Muscle of arm (tissue), 14 donors: ENCODE measurements at places on chromosomes 11 and 22.

- DNase-seq, result no peak
Observed at GRCh38 chr11:128174465-128175291, 412.7 kb downstream of the ETS1 start.

DNA sequence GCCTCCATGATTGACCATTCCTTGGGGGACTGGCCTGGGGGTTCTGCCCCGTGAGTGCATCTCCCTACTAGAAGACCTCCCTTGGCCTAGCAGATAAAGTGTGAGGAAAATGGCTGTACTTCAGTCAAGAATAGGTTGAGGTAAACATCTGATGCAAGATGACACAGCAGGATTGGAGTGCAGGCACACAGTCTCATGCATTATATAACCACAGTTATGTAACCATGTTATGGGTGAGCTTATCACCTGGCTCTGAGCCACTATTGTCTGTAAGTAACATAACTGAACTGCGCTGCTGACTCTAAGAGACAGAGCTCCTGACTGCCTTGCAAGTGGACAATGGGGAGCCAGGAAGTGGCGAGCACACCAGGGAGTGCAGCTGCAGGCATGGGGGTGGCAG is 378.7 kb upstream of the ANO5 start:
- no peak for DNase-seq

GRCh38 chr22:19275513-19275912 is 16.0 kb downstream of the CLTCL1 start:
- no peak for DNase-seq

DNA sequence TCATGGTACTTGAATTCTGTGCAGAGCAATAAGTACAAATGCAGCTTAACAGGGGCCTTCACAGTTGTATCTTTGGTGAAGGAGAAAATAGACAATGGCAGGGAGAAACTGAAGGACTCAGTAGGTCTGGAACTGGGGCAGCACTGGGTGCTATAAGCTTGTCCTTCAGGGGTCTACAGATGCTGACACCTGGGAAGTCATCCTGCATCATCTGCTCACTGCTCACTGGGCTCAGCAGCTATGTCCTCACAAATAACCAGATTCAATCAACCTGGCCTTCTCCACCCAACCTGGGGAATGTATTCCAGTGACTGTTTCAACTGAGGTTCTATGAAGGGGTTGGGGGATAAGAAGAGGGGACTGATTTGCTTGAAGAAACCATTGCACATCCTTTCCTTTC is 117.0 kb downstream of the ZNF280B start:
- no peak for DNase-seq

DNA sequence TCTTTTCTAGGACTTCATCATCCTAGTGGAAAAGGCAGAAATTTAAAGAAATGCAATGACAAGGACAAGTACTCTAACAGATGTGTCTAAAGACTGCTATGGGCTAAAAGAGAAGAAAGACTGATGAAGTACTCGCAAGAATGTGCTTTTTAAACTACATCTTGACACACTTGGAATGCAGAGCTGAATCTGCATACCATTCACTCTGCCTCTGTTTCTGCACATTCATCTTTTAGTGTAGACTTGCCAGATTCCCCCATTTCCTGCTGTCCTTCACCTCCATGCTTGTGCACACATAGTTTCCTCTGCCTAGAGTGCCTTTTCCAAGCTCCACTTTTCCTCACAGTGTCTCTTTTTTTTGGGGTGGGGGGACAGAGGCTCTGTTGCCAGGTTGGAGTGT is 239.0 kb upstream of the CCDC179 start:
- DNase-seq, result no peak

DNA sequence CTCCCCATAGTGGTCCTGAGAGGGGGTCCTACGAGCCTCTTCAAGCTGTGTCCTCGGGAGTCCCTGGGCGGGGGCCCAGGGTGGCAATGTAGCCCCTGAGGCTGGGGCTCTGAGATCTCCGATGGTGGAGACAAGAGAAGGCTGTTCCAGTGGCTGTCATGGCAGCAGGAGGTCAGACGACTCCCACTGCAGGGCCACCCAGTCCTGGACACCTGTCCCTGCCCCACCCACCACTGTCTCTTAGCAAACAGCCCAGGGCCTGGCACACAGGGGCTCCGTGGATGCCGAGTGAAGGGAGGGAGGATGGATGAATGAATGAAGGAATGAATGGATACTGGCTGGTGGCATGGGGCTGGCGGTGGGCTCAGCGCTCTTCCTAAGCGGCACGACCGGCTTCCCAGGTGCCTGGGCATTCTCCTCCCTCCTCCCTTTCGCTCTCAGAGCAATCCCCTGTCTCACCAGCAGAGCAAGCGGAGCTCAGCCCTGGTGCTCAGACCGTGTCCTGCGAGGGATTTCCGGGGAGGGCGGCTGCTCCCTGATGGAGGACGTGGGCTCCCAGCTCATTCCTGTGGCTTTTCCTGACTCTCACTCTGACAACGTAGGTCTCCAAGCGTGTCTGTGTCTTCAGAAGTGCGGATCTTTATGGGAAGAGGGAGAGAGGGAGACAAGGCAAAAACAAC is 1272.6 kb downstream of the BRD1 start:
- no peak for DNase-seq

DNA sequence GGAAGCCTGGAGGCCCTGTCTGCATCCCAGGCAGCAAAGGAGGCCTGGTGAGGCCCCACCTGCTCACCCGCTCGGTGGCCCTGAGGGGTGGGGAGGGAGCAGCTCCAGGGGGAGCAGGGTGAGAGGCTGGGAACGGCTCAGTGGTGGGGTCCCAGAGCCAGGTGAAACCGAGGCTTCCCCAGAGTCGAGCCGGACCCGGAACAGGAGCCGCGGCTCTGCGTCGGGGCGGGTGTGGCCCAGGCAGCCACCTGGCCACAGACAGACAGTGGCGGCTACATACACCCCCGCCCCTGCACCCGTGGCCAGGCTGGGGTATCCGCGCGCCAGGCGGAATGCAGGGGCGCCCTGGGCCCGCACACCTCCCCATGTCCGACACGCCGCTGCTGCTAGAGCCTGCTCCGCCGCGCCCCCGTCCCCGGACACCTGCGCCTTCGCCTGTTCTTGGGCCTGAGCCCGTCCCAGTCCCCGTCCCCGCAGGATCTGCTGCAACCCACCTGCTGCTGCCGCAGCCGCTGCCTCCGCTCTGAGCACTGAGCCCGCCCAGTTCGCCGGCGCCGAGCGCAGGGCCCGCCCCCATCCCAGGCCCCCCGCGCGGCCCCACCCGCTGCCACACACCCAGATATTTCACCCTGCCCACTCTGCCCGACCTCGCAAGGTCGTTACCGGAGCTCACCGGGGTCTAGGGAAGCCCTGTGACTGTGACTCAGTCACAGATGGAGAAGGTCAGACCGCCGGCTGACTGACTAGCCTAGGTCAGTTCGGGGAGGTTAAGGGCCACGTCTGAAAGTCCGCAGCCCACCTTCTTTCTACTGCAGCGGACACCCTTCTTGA is at the start of gene SLC7A4:
SLC7A4 (minus strand) TSS at position 525 of the 831 bp plus-strand sequence. CDS start 749 bp downstream, outside the sequence.
- no peak for DNase-seq

- no peak for DNase-seq
Observed at GRCh38 chr11:94084164-94084563, 44.5 kb upstream of the PANX1 start.

GRCh38 chr22:25903294-25903693 is 161.3 kb downstream of the MYO18B start:
- DNase-seq, result no peak

GRCh38 chr11:35376613-35377012 is 42.7 kb downstream of the SLC1A2 start:
- no peak for DNase-seq

DNA sequence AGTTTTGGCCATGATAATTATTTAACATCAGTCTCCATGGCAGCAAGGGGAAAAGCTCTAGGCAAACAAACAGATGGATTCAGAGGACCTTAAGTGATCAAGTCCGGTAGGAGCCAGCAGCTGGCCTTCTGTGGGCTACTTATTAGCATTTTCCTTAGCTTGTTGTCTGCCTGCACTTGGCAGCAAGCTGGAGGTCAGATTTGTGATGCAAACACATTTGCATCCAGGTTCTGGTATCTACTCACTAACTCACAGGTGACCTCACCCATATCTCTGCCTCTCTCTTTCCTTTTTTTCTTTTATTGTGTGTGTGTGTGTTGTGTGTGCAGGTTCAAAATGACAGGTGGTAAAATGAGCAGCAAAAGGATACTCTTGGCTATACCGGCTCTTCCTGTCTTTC is 32.3 kb downstream of the ARHGAP42 start:
- DNase-seq, result peak; percentile 67

GRCh38 chr22:20885557-20886323 is 26.9 kb downstream of the SNAP29 start:
- peak; percentile 31 for DNase-seq

DNA sequence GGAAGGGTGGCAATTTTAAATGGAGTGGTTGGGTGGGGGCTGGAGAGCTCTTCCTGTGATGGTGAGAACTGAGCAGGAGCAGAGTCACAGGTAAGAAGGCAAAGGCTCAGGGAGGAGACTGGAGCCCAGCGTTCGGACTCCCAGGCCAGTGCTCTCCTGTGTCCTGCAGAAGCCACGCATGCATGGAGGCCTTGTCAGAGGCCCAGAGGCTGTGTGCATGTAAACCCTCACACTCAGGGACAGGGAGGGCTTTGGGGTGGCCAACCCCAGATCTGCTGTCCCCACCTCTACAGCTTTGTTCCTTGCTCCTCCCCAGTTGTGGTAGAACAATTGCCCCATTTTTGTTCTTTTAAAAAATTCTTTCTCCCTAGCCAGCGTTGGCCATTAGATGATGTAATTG is 130.4 kb upstream of the PARVA start:
- DNase-seq, result no peak

DNA sequence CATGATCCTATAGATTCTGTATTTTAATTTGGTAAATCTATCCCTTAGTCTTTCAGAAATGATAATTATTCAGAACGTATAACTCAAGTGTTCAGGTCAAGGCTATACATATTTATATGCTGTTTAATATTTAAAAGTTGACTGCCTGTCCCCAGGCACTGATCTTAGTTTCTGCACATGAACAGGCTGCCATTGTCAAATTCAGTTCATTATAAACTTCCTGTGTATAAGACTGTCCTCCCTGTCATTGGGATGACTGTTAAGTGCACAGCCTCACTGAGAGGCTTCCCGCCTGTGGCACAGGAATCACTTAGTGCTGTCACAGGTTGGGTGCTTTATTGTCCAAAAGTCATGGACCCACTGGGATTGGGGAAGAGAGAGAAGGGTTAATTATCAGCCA is 92.1 kb upstream of the TTC12 start:
- no peak for DNase-seq

DNA sequence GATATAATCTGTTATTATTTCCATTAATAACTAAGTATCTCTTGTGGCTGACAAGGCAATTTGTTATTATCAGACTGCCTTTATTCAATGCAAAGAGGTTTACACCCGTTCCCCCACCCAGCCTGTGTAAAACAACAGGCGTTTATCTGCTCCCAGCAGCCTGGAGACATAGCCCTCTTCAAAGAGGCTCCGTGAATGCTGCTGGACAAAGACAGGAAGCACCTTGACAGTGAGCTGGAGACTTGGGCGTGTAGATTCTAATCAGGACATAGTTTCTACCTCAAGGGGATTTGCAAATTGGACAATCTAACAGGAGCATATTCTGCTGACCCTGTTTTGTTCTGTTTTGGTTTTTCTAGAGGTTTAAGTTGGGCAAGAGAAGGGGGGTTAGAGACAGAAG is 733.0 kb upstream of the KIRREL3 start:
- no peak for DNase-seq

DNA sequence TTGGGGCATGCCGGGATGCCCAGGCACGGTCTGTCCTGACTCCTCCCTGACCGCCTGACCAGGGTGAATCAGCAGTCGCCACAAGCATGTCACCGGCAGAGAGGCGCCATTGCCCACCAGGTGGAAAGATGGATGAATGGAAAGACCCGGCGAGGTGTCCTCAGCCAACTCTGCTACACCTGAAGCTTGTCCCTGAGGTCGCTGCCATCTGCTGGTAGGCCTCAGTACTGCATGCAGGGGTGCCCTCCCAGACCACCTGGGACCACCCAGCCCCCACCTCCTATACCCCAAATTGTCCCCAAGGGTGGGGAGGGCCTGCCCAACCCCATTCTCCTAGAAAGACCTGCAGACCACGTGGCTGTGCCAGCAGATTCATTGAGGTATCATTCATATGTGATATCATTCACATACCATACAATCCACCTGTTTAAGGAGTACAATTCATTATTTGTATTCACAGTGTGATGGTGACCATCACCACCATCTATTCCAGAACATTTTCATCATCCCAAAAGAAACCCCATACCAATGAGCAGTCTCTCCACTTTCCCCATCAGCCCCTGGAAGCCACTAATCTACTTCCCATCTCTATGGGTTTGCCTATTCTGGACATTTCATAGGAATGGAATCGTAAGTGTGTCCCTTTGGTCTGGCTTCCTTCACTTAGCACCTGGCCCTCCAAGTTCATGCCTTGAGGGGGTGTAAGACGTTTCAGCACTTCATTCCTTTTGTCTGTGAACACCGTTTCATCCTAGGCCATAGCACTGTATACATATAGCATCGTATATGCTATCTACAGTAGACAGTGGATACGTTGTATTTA is 17.5 kb downstream of the FGF3 start:
- no peak for DNase-seq

GRCh38 chr11:85723088-85723487 is 37.1 kb upstream of the CCDC89 start:
- DNase-seq, result no peak
